Activated T-helper 1 cell treated with anti-CD3 and anti-CD28 coated beads, Interleukin-12 subunit alpha, Interleukin-12 subunit beta, Interleukin-2, Interleukin-4 antibody, amounts not matched to agents 30 ng/mL and 10 ng/mL and 1 ng/mL, durations not matched to agents 14 hours and 24 hours and 36 hours (primary cell): ENCODE measurements at places on chromosomes 2 and 18.

DNA sequence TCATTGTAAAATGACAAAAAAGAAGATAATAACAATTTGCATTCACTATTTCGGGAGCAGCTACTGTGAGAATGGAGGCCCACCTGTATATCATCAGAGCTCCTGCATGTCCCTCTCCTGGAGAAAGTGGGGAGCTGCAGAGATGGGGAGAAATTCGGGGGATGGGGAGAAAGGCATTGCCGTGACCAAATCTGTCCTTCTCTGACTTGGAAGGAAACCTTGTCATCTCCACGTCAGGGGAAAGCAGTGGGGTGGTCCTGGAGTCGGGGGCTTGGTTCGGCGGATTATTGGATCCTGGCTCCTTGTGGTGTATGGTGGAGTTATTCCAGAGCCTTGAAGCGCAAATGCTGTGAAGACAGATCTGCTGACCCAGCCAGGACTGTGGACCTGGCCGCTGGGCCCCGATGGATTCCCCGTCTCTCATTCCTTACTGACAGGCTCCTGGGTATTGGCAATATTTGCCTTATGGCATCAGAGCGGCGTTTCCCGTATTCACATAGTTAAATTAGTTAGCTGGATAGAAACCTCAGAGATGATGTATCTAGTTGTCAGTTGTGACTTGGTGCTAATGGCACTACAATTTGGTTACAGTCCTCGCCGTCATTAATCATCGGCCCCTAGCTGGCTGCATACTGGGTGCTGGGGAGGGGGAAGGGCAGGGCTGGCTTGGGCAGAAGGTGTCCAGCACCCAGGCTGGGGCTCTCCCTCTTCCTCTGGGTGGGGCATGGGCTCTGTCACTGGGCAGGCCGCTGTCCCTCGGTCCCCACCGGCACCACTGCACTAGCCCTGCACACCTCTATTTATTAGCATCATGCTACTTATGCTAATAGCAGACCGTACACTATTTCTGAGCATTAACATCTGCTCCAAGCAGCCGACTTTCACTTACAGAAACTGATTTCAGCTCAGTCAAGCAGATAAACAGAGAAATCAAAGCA, 31.7 kb downstream of the CELF4 start:
- no peak for DNase-seq

DNA sequence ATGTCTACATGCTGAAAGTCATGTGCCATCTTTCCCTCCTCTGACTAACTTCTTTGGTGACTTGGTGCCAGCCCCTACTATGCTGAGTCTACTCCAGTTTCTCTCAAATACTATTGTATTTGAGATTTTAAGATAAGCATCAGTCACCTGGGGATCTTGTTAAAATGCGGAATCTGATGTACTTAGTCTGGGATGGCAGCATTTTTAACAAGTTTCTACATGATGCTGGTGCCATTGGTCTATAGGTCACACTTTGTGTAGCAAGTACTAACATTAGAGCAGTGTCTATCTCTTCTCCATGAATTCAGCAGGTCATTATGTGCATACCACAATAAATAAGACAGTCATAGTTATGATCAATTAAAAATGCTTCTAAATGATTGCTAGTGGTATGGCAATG, 106.9 kb downstream of the CERS6 start:
- no peak for DNase-seq

GRCh38 chr2:237096911-237097310, 11.2 kb downstream of the COPS8 start:
- DNase-seq = no peak

DNA sequence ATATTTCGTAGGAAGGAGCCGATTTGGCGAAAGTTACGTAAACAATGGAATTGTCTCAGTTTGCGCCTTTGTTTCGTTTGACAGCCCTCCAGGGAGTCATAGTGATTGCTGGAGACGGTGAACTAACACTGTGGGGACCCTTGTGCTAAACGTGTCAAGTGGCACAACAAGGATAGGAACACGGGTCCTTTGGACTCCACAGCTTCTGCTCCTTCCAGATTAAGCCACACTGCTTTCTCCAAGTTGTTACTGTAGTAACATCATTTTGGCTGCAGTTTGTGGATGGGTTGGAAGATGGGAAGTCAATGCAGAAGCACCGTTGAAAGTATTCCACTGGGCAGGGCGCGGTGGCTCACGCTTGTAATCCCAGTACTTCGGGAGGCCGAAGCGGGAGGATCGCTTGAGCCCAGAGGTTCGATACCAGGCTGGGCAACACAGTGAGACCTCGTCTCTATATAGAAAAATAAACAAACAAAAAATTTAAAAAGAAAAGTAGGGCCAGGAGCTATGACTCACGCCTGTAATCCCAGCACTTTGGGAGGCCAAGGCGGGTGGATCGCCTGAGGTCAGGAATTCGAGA, 636 bp upstream of the IMMT start:
- DNase-seq = no peak

DNA sequence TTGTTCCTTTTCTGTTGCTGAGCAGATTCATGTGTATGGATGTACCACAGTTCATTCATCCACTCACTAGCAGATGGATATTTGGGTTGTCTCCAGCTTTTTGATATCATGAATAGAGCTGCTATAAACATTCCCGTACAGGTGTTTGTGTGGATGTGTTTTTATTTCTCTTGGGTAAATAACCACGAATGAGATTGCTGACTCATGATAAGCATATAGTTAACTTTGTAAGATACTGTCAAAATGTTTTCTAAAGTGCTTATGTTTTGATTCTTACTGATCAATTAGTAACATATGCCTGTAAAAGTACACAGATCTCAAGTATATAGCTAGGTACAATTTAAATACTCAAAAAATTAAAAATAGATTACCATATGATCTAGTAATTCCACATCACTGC, 27.7 kb downstream of the TSN start:
- no peak for DNase-seq

DNA sequence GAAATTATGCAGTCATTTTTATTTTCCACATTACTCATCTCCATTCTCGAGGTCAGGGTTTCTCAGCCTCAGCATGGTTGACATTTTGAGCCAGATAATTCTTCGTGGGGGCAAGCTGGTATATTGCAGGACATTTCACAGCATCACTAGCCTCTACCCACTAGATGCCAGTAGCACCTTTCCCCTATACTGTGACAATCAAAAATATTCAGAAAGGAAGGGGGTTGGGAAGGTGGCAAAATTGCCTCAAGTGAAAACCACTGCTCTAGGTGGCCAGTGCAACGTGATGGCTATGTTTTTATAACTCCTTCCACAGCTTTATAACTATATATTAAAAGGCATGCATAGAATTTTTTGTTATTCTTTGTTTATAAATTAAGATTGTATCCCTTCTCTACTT, 294.5 kb downstream of the CNTNAP5 start:
- no peak for DNase-seq

DNA sequence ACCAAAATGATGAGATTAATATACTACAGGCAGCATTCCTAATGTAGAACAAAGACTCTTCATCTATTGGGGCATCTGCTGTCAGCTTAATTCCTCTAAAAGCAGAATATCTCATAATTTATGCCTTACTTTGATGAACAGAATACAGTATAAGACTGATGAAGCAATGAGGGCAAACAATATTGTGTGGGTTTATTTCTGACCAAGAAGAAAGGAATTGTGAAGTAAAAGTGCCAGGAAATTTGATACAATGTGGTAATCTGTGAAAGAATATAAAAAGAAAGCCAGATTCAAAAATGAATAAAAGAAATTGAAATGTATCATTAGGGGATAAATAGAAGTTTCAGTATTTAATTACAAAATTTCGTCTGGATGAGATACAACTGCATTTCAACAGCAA, 78.8 kb upstream of the TTC21B start:
- no peak for DNase-seq

GRCh38 chr2:112255875-112256274, 1.0 kb upstream of the ZC3H8 start:
- DNase-seq = no peak

DNA sequence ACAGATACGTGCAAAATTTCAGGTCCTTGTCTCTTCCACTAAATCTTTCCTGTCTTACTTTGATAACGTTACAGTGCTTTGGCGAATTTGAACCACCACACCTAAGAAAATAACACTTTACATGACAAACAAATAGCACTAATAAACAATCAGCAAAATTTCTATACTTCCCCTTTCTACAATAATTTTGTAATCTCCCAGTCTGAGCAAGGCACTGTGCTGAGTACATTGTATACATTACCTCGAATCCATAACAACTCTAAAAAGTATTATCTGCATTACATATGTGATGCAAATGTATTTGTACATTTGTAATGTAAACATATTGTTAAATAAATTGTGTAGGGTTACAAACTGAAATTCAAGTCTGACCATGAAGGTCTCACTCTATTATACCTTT, 49.9 kb downstream of the RTN4 start:
- DNase-seq = no peak

DNA sequence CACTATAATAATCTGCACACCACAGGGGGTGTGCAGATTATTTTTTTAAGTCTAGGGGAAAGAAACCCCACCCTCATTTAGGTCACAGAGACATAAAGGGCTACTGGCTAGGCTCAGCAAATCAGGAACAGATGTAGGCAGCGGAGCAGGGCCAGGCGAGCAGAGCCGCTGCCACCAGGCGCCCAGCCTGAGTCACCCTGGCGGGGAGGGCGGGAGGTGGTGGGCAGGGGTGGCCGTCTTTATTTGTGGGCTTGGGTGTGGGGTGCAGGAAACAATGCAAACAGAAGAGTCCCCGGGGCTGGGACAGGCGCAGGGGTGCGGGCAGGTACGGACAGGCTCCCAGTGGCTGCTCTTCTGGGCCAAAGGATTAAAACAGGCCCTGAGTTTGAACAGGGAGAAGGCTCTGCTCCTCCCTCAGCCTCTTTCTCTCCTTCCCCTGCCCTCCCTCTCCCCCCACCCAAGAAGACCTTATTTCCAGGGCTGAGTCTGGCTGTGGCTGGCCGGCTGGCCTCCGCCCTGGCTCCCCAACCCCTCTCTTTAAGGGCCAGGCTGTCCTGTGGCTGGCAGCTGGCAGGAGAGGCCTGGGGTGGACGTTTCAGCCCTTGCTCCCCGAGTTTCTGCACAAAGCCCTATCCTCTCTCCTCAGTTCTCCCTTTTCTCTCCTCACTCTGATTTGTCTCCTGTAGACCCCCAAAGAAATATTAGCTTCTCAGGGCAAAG, 142.9 kb upstream of the SMAD2 start:
- DNase-seq = no peak

- DNase-seq = no peak
Measured at GRCh38 chr18:9123520-9123919, 13.1 kb upstream of the ANKRD12 start.
